Fibroblast of skin of scalp (primary cell): ENCODE measurements at places on chromosomes 13 and 19.

DNA sequence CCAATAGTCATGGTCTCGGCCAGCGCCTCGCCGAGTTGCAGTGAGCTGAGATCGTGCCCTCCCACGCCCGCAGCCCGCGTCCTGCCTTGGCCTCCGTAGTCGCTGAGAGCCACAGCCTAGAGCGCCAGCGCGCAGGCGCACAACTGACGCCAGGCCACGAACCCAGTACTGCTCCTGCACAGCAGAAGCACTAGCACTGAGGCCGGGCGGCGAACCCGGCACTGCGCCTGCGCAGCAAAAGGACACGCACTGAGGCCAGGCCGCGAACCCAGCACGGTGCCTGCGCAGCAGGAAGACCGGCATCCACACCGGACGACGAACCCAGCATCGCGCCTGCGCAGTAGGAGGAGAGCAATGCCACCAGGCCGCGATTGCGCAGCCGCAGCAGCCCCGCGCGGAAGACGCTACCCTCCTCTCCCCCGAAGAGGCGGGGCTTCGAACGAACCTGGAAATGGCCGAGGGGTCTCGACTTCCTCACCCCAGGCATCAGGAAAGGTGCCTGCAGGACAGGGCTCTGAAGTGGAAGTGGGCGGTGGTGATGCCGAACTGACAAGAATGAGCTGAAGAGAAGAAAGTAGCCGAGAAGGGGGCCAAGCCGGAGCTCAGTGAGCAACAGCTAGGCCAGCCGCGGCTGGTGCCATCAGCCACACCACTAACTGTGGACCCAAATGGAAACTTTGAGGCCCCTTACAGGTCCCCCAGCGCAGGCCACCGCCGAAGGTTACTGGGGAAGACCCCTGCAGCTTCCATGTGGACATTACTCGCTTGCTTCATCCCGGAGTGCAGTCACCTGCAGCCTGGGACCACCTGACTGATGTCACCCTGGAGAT is 7.5 kb downstream of the F10 start:
- DNase-seq = peak; percentile 19

DNA sequence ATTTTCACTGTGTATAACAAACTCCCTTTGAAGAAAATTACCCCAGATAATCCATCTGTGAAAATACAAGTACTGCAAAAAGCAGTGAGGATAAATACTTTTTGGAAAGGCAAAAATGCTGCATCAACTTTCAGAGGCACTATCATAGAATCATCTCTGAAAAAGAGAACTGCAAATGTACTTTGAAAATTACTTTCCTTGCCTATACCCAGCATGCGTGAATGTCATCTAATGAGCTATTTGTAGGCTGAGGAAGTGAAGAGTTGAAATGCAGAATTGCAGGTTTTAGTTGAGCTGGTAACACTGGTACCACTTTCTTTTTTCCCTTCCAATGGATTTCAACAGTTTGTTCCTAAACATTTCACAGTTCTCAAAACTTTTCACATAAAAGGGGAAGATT is 196.7 kb downstream of the TBC1D4 start:
- no peak for DNase-seq

DNA sequence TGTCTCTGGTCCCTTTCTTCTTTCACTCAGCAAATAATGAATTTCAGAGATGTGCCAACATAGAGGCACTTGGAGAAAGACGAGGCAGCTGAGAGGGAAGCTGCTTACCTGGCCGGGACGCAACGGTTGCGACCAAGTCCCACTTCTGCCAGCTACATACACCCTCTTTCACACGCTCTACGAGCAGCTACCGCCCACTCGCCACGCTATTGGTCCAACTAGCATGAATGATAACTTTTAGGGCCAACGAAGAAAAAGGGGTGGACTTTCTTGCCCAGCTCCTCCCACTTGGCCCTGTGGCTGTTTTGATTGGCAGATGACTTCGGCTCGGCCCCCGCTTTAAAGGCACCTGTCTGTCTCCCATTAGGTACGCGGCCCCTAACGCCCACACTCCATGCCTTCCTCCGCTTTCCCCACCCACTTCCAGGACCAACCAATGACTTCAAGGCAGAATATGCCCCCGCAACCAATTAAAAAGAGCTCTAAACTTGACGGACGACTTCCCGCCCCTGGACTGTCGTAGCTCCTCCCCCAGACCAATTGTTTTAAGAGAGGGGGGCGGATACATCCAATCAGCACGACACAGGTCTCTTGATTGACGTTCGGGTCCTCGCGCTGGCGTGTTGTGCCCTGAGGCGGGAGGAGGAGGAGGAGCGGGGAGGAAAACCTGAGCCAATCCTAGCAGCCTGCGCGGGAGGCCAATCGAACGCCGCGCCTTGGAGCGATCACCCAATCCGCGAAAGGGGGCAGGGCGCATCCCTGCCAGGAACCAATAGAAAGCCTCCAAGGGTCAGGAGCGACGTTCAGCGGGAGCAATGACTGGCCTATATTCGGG is 481 bp upstream of the CNOT3 start:
- DNase-seq = peak; percentile 100

- DNase-seq = peak; percentile 98
Measured at GRCh38 chr13:76937281-76937820, 11.0 kb upstream of the ACOD1 start.

- no peak for DNase-seq
Measured at GRCh38 chr13:26878438-26878837, 117.9 kb upstream of the GPR12 start.

DNA sequence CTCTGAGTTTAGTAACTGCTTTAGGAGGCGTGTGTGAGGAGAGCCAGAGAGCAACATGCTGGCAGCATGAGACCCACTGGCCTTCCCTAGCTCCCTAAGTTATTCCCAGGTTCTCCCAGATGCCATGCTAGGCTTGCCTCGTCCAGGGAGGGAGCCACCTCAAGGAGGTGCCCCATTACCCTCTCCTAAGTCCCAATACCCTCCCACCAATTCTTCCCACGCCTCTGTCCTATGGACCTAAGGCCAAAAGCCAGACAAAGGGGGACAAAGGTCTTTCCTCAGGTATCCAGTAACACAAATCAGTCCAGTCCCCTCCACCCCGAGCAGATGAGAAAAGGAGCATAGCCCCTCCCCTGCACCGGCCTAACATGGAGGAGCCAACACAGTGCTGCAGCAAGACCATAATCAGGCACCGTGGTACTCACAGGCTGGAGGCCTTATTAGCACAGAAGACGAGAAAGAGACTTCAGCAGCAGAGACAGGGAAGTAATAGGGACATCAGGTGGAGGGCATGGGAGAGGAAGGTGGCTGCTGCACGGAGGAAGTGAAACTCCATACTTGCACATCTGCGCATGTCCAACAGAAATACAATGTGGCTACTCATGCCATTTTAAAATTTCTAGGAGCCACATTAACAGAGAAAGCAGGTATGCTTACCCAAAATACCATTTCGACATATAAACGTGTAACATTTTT is 46.3 kb downstream of the BRD4 start:
- DNase-seq = no peak

DNA sequence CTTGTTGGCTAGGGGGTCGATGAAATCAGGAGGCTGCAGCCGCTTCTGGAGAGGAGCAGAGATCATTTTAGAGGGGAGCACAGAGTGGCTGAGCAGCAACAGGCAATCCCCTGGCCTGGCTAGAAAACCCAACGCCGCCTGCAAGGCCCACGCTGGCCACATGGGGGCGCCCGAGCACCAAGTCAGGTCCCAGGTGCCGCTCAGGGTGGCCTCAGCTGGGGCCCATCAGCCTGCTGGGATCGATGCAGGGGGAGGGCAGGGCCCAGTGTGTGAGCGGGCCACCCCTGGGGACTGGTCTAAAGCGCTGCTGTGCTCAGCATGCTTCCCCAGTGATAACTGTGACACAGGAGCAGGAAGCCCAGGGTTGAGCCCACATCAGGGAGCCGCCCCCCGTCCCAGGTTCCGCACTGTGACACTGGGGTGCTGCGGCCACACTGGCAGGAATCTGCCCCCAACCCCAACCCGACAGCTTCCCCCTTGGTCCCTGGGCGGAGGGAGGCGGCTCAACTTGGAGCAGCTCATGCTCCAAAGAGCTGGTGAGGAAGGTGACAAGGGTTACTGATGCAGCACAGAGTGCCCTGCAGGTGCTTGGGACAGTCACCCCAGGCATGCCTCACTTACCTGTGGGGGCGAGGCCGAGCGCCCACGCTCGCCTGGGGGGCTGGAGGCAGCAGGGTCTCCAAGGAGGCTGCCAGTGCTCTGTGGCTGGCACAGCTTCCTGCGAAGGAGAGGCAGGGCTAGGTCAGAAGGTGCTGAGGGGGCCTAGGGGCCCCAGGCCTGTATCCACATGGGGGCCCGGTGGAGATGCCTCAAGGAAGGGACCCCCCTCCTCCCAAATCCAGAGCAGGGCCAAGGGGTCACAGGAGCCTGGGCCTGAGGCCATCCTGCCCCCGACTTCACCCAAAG is 13.3 kb upstream of the ISYNA1 start:
- DNase-seq = peak; percentile 79
